ENCODE measurements at places on chromosomes 3 and 15.

GRCh38 chr3:127689266-127689860 is 16.6 kb downstream of the ABTB1 start:
- no peak for DNase-seq

GRCh38 chr15:78390826-78391225 is 47.2 kb upstream of the IREB2 start:
- peak; percentile 91 for DNase-seq

DNA sequence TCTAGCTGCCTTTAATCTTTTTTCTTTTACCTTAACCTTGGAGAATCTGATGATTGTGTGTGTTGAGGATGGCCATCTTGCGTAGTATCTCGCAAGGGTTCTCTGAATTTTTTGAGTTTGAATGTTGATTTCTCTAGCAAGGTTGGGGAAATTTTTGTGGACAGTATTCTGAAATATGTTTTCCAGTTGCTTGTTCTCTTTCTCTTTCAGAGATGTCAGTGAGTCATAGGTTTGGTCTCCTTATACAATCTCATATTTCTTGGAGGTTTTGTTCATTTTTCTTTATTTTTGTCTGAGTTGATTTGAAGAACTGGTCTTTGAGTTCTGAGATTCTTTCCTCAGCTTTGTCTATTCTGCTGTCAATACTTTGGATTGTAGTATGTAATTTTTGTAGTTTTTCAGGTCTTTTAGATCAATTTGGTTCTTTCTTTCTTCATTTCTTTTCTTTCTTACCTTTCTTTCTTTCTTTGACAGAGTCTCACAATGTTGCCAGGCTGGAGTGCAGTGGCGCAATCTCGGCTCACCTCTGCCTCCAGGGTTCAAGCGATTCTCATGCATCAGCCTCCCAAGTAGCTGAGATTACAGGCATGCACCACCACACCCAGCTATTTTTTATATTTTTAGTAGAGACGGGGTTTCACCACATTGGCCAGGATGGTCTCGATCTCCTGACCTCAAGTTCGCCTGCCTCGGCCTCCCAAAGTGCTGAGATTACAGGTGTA is 366.4 kb upstream of the RASGRP1 start:
- peak; percentile 48 for DNase-seq

GRCh38 chr3:8555725-8556472 is 54.3 kb downstream of the LMCD1 start:
- DNase-seq = no peak

GRCh38 chr3:58073301-58074108 is 65.3 kb downstream of the FLNB start:
- DNase-seq = peak; percentile 34

DNA sequence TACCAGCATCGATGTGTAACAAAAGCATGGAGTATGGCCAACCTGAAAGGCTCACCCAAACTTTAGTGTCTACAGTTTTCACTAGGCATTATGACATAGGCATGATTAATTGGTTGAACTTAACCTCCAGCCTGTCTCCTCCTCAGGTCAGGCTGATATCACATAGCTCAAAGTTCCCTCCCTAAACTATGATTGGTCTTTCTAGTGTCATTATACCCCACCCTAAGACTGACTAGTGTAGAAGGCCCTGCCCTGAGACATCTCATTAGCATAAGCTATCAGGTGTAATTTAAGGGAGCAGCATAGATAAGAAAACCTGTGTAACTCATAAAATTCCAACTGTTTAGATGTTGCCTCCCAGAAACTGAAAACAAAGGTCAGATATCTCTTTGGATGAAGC is 195.2 kb downstream of the ALCAM start:
- DNase-seq = no peak

DNA sequence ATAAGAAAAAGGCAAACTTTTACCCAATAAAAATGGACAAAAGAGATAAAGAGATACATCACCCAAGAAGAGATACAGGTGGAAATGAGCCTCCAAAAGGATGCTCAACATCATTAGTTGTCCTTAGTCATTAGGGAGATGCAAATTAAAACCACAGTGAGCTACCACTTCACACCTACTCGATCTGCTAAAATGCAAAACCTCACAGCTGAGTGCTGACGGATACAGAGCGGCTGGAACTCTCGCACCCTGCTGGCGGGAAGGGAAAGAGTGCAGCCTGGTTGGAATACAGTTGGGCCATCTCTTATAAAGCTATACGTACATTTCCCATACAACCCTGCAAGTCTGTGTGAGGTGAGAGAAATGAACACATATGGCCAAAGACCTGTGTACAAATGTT is 78.5 kb upstream of the PRR20G start:
- no peak for DNase-seq

- DNase-seq = no peak
These were observed 424.5 kb upstream of the LMCD1 start for GRCh38 chr3:8077126-8077525.

DNA sequence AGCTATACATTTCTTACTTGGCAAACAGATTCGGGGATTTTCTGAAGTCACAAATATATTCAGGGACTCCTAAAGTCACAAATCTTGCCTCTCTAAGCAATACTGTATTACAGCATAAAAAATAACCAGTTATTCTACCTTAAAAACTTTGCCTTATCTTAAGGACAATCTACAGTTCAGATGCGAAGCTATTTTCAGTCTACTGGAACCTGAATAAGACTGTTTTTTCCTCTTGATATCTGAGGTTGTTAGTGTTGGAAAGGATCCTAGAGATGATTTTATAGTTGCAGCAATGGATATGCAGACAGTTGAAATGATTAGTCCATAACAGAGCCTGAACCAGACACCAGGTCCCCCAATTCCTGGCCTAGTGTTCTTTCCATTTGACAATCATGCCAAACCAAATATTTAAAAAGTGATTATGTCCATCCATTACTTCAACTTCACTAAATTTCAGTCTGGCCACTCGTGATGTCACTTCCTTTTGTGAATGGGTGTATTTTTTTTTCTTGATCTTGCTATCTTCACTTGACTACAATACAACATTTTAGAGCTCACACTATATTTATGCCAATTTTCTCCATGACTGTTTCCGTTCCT is 1.8 kb downstream of the HDGFL3 start:
- DNase-seq = peak; percentile 55

DNA sequence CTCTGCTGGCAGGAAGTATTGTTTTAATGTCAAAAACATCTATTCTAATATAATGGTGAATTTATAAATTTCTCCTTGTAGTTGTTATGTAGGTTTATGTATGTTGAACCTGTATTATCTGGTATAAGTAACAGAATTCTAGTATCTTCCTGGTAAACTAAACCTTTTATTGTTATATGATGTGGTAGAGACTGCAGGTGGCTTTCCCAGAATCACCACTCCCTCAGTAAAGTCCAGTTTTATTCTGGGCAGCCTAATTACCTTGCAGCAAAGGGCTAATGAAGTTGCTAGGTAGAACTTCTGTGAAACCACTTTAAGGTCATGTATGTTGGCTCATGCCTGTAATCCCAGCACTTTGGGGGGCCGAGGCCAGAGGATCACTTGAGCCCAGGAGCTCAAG is 15.6 kb downstream of the CSNK1G1 start:
- DNase-seq = no peak

DNA sequence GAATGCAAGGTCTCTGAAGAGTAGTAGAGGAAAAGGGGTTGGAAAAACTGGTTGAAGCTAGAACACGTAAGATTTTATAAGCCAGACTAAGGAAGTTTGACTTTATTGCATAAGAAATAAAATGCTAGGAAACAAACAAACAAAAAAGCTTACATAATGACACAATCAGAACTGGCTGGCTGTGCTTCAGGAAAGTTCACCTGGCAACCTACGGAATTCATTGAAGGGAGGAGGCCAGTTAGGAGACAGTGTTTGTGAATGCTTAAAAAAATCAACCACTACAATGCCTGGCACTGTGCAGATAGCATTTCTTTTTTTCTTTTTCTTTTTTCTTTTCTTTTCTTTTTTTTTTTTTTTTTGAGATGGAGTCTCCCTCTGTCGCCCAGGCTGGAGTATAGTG is 1.9 kb upstream of the ICE2 start:
- DNase-seq = no peak
